ENCODE measurements at places on chromosomes 13 and 19.

GRCh38 chr13:46605825-46606554 is 53.0 kb downstream of the LRCH1 start:
- no peak for DNase-seq

DNA sequence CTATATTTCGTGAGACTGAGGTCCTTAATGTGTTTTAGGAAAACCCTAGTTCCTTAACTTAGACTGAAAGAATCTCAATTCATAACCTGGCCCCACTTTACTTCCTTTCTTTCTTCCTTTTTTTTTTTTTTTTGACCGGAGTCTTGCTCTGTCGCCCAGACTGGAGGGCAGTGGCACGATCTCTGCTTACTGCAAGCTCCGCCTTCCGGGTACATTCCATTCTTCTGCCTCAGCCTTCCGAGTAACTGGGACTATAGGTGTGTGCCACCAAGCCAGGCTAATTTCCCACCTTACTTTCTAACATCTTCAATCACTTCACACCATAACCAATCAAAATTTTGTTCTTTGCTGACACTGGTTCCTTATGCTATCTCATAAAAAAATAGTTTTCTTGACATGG is 2097.0 kb downstream of the PCDH9 start:
- no peak for DNase-seq

DNA sequence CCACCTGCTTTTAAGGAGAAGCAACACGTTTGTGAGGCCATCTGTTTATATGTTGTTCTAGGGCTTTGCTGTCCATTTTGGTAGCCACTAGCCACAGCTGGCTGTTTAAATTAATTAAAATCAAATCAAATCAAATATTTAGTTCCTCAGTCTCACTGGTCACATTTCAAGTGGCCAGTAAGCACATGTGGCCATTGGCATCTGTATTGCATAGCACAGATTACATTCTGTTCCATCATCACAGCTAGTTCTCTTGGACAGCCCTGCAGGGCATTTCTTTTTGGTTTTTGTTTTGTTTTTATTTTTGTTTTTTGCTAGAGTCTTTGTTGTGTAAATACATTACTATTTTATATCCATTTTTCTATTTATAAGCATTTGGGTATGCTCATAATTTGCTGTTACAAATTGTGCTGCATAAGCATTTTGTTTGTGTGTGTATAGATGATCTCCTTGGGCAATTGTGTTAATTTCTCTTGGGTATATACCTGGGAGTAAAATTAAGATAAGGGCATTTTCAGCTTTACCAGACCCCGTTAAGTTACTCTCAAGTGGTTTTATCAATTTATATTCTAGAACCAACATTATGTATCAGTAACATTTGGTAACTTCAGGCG is 31.3 kb downstream of the SAE1 start:
- DNase-seq = no peak

- no peak for DNase-seq
Observed at GRCh38 chr13:111953546-111954178, 113.3 kb upstream of the SOX1 start.

DNA sequence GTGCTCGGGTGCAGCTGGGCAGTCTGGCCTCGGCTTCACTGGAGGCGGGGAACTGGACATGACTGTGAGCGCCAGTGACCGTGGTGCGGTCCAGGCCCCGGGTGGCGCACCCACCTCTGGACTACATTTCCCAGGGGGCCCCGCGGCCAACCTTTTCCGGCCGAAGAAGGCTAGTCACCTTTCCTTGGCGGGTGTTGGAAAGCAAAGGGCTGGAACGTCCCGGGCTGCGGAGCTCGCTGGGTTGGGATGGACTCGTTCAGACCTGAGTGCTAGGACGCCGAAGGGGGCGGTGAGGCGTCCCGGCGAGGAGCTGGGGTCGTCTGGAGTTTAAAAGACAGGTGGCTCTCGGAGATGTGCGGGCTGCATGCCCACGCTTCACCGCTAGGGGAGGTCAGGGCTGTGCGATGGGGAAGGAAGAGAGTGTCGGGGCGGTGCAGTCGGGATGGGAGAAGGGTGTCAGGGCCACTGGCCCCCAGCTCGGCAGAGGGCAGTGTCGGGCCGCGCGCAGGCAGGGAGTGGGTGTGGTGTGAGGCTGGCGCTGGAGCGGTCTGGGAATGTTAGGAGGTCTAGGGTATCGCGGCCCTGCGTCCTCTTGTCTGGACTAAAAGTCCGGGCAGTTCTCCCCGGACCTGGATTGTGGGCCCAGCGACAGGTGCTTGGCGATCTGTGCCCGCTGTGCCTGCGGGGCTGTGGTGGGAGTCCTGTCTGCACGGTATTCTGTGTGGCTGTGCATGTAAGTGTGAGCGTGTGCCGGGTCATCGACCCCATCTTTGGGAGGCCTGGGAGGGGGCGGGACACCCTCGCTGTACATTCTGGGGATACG is 57.1 kb downstream of the ZNF568 start:
- peak; percentile 91 for DNase-seq

GRCh38 chr13:98779695-98780094 is 27.2 kb upstream of the SLC15A1 start:
- no peak for DNase-seq

DNA sequence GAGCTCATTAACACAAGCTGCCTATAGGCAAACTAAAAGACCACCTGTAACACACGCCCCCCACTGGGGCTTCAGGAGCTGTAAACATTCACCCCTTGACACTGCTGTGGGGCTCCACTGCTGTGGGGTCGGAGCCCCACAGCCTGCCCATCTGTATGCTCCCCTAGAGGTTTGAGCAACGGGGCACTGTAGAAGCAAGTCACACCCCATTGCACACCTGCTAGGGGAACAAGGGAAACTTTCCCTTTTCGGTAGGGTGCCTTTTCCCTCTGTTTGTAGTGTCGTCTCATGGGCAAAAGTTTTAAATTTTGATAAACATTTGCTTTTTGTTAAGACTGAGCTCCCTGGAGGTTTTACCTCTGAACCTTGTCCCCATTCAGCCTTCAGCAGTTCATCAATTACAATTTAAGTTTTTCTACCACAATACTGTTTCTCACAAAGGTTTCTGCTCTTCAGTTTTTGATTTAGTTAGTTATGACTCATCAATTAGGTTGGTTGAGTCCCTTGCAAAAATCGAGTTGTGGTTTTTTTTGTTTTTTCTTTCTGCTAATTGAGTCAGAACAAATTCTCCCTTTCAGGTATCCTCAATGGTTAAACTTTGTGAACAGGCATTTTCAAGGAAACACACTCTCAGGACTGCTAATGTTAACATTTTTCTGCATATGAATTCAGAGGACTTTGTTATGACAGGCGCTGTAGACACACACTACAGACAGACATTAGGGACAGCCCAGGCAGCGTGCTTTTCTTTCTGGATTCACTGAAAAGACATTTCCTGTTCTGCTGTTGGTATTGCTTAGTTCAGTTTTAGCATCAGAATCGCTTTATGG is 35.1 kb downstream of the ZNF433 start:
- no peak for DNase-seq

DNA sequence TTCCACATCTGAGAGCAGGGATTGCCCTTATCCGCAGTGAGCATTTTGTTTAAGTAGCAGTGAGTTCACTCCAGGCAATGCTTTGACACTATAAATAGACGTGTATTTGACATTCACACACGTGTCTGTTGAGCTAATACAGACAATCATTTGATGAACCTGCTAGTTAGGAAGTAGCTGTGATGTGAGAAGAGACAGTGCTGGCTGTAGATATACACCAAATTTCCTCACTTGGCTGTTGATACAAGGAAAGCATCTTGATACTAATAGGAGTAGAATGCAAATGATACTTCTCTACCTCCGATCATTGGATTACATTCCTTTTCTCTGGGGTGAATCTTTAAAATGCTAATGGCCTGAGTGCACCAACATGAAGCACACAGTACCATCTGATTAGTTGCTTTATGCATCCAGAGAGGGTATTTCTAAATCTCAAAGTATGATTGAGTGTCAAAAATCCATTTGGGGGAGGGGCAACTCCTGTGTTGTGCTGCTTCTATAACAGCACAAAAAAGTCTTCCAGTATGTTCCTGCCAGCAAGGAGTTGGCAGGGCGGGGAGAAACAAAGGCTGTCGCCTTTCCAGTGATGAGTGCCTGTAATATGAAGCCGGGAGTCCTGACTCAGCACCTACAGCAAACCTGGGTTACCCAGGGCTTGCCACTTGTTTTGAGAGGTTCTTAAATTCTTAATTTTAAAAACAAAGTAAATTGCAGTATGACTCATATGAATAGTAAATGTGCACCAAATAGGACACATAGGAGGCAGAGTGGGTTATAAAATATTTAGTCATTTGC is 7.0 kb downstream of the CUL4A start:
- no peak for DNase-seq

GRCh38 chr19:33407140-33407551 is 33.6 kb downstream of the CEBPG start:
- DNase-seq = no peak

DNA sequence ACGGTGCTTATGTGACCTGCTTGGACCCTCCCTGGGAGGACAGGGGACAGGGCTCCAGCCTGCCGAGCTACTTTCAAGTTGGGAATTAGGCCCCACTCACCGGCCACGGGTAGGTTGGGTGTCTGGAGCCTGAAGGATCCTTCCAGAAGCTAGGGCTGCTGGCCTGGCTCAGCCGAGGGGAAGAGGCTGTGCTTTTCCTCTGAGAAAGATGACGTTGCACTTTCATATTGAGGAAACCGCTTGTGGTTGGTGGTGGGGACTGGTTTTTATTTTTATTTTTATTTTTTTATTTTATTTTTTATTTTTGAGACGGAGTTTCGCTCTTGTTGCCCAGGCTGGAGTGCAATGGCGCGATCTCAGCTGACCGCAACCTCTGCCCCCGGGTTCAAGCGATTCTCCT is at the start of gene TMEM150B:
Gene TMEM150B, minus strand, starts transcription at position 170 of the 400 bp plus-strand sequence. CDS start 4,305 bp downstream, outside the sequence.
- no peak for DNase-seq

- DNase-seq = no peak
Observed at GRCh38 chr13:37656247-37656940, 57.8 kb upstream of the POSTN start.

GRCh38 chr13:33487575-33488243 is 202.2 kb upstream of the STARD13 start:
- DNase-seq = no peak

DNA sequence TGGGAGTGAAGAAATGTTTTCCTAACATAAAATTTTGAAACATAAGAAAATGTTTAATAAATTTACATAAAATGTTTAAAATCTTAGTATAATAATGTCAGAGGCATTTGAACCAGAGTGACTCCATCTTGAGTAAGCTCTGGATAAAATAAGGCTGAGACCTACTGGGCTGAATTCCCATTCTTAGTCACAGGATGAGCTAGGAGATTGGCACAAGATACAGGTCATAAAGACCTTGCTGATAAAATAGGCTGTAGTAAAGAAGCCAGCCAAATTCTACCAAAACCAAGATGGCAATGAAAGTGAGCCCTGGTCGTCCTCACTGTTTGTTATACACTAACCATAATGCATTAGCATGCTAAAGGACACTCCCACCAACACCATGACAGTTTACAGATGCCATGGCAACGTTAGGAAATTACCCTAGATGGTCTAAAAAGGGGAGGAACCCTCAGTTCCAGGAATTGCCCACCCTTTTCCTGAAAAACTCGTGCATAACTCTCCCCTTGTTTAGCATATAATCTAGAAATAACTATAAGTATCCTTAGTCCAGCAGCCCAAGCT is 1184.0 kb downstream of the UQCRFS1 start:
- DNase-seq = no peak

- DNase-seq = no peak
Observed at GRCh38 chr13:105047676-105048295, 1487.7 kb downstream of the EFNB2 start.

- DNase-seq = no peak
Observed at GRCh38 chr13:97256343-97256783, 34.2 kb downstream of the MBNL2 start.

GRCh38 chr19:49680421-49681351 is 3.6 kb downstream of the PRMT1 start:
- DNase-seq = peak; percentile 85

- no peak for DNase-seq
Observed at GRCh38 chr13:77599351-77599750, 63.8 kb downstream of the SCEL start.

DNA sequence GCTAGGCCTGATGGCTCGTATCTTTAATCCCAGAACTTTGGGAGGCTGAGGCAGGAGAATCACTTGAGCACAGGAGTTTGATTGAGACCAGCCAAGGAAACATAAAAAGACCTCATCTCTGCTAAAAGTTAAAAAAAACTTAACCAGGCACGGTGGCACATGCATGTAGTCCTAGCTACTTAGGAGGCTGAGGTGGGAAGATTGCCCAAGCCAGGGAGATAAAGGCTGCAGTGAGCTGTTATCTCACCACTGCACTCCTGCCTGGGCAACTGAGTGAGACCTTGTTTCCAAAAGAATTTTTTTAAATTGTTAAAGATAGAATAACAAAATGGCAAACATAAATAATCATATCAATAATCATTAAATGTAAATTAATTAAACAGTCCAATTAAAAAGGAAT is 365.8 kb downstream of the MTUS2 start:
- no peak for DNase-seq

DNA sequence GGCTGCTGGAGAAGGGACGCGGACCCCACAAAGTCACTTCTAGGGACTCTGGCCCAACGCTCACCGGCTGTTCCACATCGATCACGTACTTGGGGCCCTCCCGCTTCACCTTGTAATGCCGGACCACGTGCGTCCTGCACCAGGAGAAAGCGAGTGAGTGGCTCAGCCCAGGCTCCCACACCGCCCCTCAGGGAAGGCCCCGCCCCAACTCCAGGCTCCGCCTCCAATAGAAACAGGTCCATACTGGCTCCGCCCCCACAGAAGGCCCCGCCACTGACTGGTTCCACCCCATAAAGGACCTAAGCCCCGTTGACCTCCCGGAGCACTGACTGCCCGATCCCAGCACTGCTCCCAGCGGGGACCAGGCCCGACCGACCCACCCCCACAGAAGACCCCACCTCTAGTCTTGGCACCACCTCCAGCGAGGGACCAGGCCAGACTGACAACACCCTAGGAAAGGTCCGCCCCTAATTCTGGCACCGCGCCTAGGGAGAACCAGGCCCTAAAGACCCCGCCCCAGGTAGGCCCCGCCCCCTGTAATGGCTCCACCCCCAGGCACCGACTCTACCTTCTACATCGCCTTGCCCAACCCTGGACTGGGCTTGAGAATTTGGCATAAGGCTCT is 11.3 kb downstream of the STAP2 start:
- peak; percentile 44 for DNase-seq

DNA sequence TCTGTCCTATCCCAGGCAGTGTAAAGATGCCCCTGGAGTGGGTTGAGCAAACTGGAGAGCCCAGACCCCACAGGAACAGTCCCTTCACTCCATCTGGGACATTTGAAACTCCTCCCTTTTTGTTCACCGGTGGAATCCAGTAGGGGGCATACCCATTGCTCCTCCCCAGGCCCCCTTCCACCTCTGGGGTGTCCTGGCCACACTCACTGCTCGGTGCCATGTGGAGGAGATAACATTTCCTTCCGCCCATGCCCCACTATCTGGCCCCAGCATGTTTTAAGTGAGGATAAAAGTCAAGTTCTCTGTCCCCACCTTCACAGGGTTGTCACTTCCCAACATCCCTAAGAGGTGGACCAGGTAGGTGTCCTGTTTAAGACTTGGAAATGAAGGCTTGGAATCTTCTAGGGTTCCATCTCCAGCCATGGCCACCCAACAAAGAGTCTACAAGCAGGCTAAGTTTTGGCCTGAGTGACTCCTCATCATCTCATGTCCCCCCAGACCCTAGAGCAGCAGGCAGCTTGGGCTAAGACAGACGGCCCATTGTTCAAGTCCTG is 9.3 kb downstream of the ZNF526 start:
- DNase-seq = no peak

All from hypothalamus (tissue), 51 donors.